ENCODE measurements at places on chromosomes 11 and 22.

GRCh38 chr11:64150481-64151239 lies 15.3 kb downstream of the MACROD1 start:
- no peak for DNase-seq

- no peak for DNase-seq
These were observed 169.1 kb downstream of the NXPE2 start for GRCh38 chr11:114847306-114847975.

DNA sequence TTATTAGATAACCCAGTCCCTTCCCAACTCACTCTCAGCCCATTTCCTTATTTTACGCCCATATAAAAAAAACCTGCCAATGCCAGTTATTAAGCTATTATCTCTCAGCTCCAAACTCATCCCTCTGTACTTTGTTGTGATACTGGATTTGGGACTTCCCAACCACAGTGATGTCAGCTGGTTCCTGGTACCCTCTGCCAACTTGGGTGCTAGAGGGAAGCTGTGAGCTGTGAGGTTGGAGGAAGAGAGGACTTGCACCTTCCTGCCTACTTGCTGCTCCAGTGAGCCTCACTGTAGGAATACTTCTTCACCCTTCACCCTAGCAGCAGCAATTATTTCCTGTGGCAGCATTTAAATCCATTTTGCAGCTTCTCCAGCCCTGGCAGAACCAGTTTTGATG lies 19.2 kb upstream of the CSF2RB start:
- no peak for DNase-seq

GRCh38 chr11:48169717-48170116 lies 46.9 kb upstream of the OR4B1 start:
- DNase-seq = no peak

DNA sequence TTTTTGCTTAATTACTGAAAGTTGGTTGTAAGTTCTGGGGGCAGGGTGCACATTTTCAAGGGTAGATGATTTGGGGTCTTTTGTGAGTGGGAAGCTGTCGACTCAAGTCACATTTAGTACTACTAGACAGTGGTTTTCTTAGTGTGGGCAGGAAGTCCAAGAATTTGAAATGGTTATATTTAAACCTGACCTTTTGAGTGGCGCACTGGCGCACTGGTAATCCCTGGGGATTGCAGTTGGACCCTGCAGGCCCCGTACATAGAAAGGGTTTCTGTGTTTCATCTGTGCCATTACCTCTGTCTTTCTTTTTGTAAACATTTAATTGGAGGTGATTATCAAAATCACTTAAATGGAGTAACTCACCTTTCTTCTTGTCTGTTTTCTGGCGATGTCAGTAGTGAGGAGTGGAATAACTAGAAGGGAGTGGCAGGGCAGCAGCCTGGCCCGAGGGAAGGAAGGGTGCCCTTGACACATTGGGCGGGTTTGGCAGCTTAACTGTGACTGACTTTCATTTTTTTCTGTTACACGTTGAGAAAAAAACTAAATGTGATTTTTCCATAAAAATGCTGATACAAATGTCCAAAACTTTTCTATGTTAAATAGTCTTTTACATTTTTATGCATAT lies 101.8 kb upstream of the GAL start:
- DNase-seq = no peak

- DNase-seq = no peak
These were observed 501.0 kb upstream of the LUZP2 start for GRCh38 chr11:23995891-23996290.

Measured in stimulated activated CD8-positive, alpha-beta memory T cell treated with anti-CD3 and anti-CD28 coated beads, Interleukin-7, amount 100 ng/mL, for 1 hour (primary cell).